ENCODE measurements at places on chromosomes 3 and 15.

- no peak for DNase-seq
These were observed 5.6 kb downstream of the MYO1E start for GRCh38 chr15:59367022-59367451.

- DNase-seq = no peak
These were observed 28.4 kb downstream of the IRAK2 start for GRCh38 chr3:10192953-10193691.

- DNase-seq = peak; percentile 89
These were observed 224.8 kb upstream of the IL12A start for GRCh38 chr3:159763602-159764489.

GRCh38 chr15:44719293-44719999 is 8.1 kb downstream of the B2M start:
- no peak for DNase-seq

DNA sequence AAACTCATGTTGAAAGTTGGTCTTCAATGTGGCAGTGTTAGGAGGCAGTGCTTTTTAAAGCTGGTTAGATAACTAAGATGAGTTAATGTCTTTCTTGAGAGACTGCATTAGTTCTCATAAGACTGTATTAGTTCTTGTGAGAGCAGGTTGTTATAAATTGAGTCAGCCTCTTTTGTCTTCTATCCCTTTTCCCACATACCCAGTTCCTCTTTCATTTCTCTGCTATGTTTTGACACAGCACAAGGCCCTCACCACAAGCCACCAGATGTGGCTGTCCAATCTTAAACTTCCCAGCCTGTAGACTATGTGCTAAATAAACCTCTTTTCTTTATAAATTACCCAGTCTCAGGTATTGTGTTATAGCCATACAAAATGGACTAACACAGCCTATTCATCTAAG is 94.6 kb upstream of the SNTN start:
- no peak for DNase-seq

GRCh38 chr15:29840926-29841325 is 18.7 kb upstream of the TJP1 start:
- no peak for DNase-seq

- no peak for DNase-seq
These were observed 1.0 kb upstream of the PXK start for GRCh38 chr3:58331593-58332152.

DNA sequence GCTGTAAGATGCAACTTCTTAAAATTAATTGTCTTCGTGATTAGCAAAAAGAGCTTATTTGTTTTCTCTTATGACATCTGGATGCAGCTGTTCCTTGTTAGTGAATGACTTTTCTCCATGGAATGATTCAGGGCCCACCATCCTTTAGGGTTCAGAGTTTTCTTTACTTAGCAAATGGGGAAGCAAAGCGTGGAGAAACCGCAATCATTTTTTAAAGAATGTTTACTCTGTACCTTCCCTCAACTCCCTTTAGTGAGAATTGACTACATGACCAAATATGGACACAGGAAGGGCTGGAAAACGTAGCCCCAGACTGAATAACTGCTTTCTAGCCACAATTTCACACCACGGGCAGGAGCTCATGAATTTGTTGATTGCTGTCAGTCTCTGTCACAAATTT is 130.1 kb downstream of the EDEM1 start:
- no peak for DNase-seq

DNA sequence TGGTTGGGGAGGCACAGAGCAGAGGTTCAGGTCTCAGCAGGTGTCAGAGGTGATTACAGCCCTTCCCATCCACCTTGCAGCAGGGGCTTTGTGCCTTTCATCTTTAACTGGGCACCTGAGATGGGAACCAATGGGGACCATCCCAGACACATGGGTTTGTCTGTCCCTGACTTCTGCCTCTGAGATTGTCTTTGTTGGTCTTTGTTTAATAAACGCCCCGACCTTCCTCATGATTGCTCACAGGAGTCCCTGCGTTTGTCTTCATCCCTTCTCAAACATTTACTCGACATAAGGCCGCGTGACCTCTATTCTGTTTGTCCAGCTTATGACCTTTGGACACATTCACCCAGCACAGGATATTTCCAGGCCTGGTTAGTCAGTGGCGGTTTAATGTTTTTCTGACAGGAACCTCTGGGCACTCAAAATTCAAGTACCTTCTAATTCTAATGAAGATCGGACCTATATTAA is 5.9 kb downstream of the ZSCAN2 start:
- DNase-seq = no peak

- no peak for DNase-seq
These were observed 11.3 kb downstream of the DUSP7 start for GRCh38 chr3:52044869-52045619.

DNA sequence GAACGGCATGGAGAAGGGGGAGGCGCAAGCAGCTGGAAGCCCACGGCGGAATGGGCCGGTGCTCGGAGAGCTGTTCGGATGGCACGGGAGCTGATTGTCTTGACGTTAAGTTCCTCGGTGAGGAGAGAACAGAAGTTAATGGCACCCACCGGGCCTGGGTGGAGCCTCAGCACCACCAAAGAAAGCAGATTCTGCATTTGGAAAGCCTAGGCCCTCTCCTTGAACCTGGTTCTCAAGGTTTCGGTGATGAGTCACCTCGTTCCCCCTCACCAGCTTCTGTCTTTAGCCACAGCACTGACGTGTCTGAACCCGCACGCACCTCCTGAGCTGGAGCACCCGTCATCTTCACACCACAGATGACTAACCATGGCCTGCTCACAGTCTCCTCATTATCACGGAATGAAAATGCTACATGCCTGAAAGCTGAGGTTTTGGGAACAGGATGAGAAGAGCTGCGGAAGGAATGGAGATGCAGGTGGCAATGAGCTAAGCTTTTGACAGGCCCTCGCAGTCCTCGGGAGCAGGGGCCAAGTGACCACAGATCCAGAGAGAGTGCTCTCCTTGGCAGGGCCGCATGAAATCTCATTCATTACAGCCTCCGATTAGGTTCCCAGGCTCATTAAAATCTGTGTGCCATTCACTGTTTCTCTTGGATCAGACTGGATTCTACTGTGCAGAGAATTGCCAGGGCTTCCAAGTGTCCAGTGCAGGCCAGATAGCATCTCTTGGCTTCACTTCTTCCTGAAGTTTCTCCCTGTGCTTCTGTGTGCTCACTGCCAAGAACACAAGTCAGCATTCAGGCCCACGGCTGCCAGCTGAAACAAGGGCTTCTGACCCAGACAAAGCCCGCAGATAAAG is 96.3 kb upstream of the DLG1 start:
- no peak for DNase-seq

DNA sequence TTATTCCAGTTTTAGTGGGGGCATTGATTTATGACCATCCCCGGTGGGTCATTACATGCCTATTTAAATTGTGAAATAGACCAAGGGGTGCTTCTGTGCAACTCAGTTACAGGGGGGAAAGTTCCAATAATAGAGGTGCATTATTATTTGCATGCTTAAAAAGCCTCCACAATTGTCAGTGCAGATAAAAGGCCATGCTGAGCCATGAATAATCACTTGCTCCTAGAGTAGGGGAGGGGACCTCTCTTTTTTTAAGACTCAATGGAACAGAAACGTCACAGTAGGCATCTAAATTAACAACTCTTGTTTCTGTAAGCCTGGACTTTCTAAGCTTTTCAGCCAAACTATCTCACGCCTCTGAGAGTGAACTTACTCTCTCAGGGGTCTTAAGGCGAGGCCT is 66.5 kb upstream of the CMTM7 start:
- no peak for DNase-seq

- peak; percentile 48 for DNase-seq
These were observed 114.2 kb upstream of the UMPS start for GRCh38 chr3:124615896-124616543.

DNA sequence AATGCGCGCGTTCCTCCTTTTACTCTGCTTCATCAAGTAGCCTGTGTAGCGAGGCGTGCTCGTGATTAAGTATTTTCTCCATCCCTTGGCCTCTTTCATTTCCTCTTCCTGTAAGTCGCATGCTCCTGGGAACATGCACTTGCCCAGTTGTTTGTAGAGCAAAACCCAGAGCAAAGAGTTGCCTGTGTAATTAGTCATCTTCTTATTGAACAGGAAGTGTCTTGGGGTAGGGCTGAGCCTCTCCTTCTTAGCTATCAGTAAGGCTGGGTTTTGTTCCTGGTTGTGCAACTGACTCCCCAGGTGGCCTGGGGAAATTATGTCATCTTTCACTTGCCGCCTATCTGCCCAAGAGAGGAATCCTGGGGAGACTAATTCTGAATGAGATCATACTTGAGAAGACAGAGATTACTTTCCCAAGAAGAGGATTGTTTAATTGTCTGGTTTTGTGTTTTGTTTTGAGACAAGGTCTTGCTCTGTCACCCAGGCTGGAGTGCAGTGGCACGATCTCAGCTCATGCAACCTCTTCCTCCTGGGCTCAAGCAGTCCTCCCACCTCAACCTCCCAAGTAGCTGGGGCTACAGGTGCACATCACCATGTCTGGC is 14.9 kb downstream of the LIPH start:
- DNase-seq = no peak

- DNase-seq = peak; percentile 94
These were observed 421.7 kb upstream of the GOLIM4 start for GRCh38 chr3:168517249-168518071.

GRCh38 chr15:70036585-70037291 is 61.0 kb downstream of the TLE3 start:
- DNase-seq = no peak

- no peak for DNase-seq
These were observed 50.5 kb upstream of the IQSEC1 start for GRCh38 chr3:13123765-13124164.

GRCh38 chr3:190120269-190121060 is at the start of gene P3H2:
TSS of gene P3H2 (minus strand) at chr3:190120897. CDS start at chr3:190120731, 166 bp downstream.
- DNase-seq = no peak

DNA sequence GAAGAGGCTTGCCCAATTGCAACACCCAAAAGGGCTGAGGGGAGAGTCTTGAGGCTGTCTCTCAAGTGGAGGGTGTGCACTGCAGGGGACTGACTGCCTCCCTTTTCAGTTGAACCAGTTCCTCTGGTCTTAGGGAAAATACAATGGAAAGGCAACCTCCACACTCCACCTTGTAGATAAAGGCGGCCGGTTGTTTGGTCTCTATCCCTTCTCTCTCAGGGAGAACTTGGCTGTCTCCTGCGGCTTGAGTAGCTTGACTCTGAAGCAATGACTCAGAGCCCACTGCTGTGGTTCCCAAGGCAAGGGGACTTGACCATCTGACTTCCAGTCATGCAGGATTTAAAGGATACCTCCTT is 143.2 kb upstream of the UMPS start:
- no peak for DNase-seq

GRCh38 chr3:127316685-127317084 is 28.8 kb upstream of the PRR20G start:
- no peak for DNase-seq

DNA sequence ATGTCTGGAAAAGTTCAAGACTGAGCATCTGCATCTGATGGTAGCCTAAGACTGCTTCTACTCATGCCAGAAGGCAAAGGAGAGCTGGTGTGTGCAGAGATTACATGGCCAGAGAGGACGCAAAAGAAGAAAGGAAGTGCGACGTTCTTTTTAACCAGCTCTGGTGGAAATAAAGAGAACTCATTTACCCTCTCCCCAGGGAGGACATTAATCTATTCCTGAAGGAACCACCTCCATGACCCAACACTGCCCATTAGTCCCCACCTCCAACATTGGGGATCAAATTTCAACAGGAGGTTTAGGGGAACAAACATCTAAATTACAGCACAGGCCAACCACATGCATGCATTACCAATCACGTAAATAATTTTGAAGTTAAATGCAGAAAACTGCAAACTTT is 1.5 kb upstream of the NCK1 start:
- DNase-seq = no peak

GRCh38 chr3:194130807-194131589 is 5.0 kb upstream of the HES1 start:
- no peak for DNase-seq

- no peak for DNase-seq
These were observed 26.3 kb downstream of the CLDN16 start for GRCh38 chr3:190414297-190414696.

DNA sequence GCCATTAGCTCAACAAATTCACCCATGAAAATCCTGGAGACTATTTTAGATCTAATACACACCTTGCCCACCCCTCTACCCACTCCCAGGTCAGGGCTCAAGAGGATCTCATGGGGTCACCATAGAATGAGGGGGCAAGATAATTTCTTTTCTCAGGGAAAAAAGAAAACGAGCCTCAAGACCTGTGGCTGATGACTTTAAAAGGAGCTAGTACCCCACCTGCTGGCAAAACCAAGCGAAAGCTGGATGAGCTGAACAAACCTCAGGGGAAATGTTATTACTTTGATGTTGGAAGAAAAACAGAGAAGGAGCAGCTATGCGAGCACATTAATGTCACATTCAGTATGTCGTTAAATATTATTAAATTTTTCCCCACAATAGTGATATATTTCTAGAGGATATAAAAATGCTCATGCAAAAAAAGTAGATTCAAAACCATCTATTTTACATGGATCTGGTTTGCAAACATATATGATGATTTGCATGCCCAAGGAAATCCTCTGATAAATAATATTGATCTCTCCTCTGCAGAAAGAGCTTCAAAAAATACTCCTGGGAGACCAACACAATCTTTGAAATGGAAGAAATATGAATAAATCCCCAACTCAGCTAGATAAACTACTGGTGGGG is 37.7 kb downstream of the PLD1 start:
- peak; percentile 52 for DNase-seq

- DNase-seq = no peak
These were observed 21.1 kb upstream of the CPNE4 start for GRCh38 chr3:132055872-132056271.

GRCh38 chr15:63870043-63870394 is 36.3 kb upstream of the HERC1 start:
- DNase-seq = no peak

GRCh38 chr15:90214553-90215196 is 13.5 kb downstream of the SEMA4B start:
- no peak for DNase-seq

DNA sequence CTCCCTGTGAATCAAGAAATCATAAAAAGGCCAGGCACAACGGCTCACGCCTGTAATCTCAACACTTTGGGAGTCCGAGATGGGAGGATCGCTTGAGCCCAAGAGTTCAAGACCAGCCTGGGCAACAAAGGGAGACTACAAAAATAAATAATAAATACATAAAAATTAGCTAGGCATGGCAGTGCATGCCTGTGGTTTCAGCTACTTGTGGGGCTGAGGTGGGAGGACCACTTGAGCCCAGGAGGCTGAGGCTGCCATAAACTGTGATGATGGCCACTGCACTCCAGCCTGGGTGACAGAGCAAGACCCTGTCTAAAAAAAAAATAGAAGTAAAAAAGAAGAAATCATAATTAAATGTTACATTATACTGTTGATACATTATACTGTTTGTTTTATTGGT is 28.0 kb upstream of the DCUN1D1 start:
- DNase-seq = no peak

DNA sequence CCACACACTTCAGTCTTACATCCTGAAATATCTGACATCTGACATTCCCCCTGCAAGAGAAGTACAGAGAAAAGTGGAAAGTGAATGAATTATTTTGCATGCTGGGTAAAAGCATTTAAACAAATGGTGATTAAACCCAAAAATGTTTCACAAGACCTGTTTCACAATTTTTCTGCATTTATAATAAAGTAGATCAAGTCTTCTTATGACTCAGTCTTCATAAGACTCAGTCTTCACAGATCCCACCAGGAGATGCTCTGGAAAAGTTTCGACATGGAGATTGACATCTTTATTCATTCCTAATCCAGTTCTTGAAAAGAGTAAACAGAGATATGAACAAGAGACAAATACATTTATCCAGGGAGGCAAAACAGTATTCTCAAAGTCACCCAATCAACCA is 13.2 kb upstream of the EDC3 start:
- no peak for DNase-seq
